ENCODE measurements at places on chromosomes 13 and 19.

- DNase-seq, result no peak
Observed at GRCh38 chr13:19860884-19861655, 2.4 kb downstream of the ZMYM5 start.

DNA sequence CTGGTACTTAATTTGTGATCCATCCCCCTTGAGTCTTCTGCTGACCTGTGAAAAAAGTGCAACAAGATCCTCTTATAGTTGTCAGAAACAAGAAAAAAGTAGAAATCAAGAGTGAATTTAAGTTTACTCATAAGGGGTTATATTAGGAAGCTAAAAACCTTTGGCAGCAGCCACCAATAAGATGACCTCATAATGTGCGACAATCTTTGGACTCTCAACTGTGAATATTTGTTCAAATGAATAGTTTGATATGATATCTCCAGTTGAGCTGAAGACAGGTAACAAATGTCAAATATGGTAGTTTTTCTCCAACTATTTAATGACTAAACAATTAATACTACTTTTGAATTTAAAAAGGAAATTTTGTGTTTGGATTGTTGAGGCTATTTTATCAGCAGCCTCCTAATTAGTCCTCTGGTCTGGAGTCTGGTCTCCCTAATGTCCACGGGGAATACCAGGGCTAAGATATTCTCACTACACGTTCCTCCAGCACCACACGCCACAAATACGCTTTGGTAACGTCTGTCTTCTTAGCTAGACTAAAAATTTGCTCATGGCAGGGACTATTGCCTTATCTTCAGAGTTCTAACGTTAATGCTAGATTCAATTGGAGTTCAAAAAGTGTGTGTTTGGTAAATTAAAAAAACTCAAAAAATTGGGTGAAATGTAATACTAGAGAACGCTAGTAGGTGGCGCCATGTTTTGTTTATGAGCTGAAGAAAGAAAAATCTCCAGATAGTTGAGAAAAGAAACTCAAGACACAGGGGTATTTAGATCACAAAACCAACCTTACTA lies 51.0 kb upstream of the PDX1 start:
- peak; percentile 0 for DNase-seq

GRCh38 chr13:98300956-98301641 lies 124.0 kb upstream of the RNF113B start:
- no peak for DNase-seq

GRCh38 chr19:54231077-54231931 lies 8.5 kb upstream of the LILRB3 start:
- peak; percentile 88 for DNase-seq

GRCh38 chr13:19178901-19179593 lies 2.6 kb downstream of the TUBA3C start:
- no peak for DNase-seq

DNA sequence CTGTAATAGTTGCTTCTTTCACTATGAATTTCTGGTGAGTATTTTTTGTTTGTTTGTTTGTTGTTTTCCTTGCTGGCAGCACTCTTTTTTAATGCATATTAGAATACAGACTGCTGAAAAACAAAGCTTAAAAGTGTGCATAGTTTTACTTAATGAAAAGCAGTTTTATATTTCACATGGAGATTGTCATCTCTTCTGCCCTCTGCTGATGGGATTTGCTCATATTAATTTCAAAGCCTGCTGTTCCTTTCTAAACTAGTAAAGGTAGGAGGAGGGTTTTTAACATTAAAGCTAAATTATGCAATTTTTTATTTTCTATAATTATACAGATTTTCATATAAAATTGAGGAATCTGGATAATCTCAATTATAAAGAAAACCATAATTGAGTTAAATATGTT lies 692.6 kb upstream of the SLITRK1 start:
- DNase-seq, result no peak

- no peak for DNase-seq
Observed at GRCh38 chr13:49308921-49309408, 61.2 kb downstream of the CDADC1 start.

- DNase-seq, result no peak
Observed at GRCh38 chr13:113967729-113968462, 6.0 kb downstream of the C13orf46 start.

DNA sequence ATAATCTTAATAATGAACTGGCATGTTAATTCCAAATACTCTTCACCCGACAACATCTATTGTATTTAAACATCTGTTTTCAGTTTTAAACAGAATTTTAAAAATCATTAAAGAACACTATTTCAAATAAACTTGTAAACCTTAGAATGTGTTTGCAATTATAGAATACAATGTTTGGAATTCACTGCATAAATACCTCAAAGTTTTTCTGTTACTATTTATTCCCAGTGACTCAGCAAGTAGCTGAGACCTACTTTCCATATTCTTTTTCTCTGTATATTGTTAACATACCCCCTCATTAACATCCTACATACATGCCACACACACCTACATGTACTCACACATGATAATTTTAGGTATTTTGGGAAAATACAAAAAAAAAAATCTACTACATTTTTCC lies 1134.3 kb downstream of the SLITRK1 start:
- no peak for DNase-seq

GRCh38 chr19:35329323-35329722 lies 336 bp downstream of the CD22 start:
- no peak for DNase-seq

- DNase-seq, result no peak
Observed at GRCh38 chr13:45333977-45334922, 6.7 kb downstream of the TPT1 start.

- DNase-seq, result peak; percentile 36
Observed at GRCh38 chr19:40605216-40605971, 4.2 kb downstream of the LTBP4 start.

DNA sequence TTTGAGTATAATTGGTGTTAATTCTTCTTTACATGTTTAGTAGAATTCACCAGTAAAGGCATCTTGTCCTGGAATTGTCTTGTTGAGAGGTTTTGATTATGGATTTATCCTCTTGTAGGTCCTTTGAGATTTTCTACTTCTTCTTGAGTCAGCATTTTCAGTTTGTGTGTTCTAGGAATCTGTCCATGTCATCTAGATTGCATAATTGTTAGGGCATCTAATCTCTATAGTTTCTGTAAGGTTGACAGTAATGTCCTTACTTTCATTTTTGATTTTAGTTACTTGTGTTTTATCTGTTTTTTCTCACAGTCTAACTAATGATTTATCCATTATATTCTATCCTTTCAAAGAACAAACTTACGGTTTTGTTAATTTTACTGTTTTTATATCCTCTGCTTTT lies 492.0 kb downstream of the FGF9 start:
- DNase-seq, result no peak

DNA sequence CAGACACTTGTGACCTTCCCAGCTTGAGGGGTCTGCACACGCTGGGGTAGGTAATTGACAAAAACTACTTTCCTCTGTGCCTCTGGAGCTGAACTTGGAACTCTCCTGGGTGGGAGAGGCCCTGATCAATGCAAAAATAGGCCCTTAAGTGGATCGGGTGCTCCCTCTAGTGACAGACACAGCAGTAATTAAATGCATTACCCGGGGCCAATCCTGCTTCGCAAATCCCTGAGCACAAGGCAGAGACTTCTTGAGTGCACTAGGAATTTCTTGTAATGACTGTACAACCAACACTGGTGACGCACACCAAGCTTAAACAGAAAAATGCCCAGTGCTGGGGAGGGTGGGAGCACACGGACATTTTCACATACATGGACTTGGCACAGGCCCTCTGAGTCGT lies 10.6 kb upstream of the UBE2S start:
- peak; percentile 60 for DNase-seq

GRCh38 chr13:112342841-112343361 lies 33.3 kb upstream of the SPACA7 start:
- DNase-seq, result no peak

GRCh38 chr13:29496241-29496712 lies 99.2 kb downstream of the SLC7A1 start:
- no peak for DNase-seq

GRCh38 chr13:46587807-46588418 lies 34.9 kb downstream of the LRCH1 start:
- DNase-seq, result no peak

- DNase-seq, result no peak
Observed at GRCh38 chr19:4495471-4495870, 22.8 kb downstream of the PLIN4 start.

- no peak for DNase-seq
Observed at GRCh38 chr13:47459512-47459911, 541.6 kb downstream of the SUCLA2 start.

DNA sequence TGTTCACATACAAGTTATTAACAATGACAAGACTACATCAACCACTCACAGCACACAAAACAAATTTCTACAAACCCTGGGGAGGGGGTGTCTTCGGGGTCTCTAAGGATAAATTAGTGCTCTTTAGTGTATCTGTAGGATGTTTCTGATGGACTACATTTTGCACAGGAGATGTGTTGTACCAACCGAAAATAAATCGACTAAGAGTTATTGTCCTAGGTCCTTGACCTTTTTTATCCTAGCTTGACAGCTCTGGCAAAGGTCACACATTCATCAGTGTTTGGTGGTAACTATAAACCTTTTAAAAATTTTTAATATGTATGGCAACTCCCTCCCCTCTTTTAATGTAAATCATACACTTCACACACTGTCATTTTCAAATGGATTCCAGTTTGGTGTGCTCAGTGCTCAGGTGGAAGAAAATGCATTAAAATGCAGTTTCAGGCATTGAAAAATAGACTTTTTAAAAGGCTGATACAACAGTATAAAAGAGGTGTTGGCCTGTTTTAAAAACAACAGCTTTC lies 7.7 kb downstream of the ZIC5 start:
- no peak for DNase-seq

DNA sequence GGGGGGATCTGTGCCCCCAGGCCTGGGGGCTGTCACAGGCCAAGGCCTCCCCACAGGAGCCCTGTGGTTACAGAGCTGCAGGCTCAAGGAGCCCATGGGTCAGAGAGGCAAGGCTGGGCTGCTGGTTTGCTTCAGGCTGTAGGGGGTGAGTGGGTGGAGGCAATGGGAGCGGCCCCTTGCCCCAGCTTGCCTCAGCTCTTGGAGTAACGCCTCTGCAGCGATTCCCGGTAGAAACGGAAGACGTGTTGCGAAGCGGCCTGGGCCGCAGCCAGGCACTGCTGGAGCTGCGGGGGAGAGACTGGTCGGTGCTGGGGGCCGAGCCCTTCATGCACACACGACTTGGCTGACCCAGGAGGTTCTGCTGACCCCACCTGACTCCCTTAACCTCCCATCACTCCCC lies 10.1 kb downstream of the TMEM91 start:
- no peak for DNase-seq

GRCh38 chr13:27120011-27120410 lies 51.6 kb downstream of the USP12 start:
- no peak for DNase-seq

GRCh38 chr13:51589793-51590192 lies 5.5 kb downstream of the WDFY2 start:
- no peak for DNase-seq

DNA sequence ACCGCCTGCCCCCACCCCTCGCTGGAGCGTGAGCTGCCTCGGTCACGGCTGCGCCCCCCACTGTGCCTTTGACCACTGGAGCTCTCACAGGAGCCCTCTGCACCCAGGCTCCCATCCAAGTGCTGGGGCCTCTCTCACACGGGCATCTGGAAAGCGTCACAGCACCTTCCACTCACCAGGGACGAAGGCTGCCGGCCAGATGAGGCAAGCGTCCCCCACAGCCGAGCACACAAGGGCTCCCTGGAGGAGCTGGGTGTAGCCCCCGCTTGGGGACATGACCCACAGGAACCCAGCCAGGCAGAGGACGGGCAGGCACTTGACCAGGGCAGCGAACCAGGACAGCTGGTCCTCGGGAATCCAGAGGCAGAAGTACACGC lies 560 bp downstream of the TMEM86B start:
- no peak for DNase-seq

DNA sequence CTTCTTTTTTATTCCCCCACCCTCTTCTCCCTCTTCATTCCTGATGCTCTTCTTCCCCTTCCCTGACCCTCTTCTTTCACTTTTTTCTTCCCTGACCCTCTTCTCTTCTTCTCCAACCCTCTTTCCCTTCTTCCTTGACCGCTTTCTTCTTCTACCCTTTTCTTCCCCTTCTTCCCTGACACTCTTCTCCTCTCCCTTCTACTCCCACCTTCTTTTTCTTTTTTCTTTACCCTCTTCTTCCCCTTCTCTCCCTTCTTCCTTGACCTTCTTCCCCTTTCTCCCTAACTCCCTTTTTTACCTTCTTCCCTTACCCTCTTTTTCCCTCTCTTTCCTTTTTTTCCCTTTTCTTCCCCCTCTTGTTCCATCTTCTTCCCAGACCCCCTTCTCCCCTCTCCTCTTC lies 931.3 kb downstream of the UQCRFS1 start:
- no peak for DNase-seq

GRCh38 chr19:49142866-49143335 lies 12.3 kb downstream of the HRC start:
- DNase-seq, result no peak

DNA sequence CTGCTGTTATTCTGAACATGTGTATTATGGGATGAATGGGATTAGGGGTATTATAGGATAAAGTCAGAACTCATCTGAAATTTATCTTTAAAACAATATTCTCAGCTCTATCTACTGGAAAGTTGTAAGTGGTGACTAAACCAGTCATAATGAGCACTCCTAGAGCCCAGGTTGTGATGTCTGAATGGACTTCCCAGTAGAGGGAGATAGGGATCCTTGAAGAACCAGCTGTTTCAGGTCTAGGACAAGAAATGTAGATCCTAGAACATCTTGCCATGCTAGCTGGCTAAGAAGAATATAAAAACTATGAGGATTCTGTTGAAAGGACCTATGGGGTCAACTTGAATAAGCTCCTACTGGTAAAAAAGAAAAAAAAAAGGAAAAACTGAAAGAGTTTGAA lies 310.8 kb downstream of the SLC7A1 start:
- no peak for DNase-seq

- no peak for DNase-seq
Observed at GRCh38 chr13:22189176-22190048, 518.5 kb downstream of the FGF9 start.

- DNase-seq, result no peak
Observed at GRCh38 chr13:80249516-80250212, 91.3 kb downstream of the SPRY2 start.

DNA sequence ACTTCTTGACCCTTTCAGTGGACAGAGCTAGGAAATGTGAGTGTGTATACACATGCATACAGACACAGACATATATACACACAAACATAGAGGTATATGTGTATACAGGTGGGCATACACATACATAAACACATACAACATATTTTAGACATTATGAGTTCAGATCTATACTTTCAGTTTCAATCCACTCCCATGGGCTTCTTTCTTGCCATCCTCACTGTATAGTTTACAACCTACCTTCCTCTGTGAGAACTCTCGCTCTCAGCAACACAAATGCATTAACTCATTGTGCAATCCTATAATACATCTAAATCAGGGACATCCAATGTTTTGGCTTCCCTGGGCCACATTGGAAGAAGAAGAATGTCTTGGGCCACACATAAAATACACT lies 21.2 kb upstream of the SCEL start:
- no peak for DNase-seq

GRCh38 chr13:91358387-91358782 lies 10.9 kb downstream of the MIR17HG start:
- no peak for DNase-seq

DNA sequence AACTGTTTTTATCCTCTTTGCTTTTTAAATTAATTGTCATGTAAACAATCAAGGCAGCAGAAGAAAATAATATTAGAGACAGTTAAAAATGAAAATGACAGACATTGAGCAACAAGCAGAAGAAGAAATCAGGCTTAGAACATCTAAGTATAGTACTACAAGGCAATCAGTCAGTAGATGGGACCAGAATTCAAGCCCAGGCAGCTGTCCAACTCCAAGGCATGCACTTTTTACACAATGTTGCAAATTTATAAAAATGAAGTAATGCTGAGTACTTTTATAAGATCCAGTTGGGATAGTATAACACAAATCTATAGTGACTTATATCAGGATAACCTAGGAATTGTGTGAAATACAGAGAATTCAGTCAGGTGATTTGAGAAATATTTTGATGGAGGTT lies 2815.8 kb downstream of the PCDH9 start:
- DNase-seq, result no peak

All from NCI-H1105 treated with DMSO at 0.1 percent for 48 hours (cell line).